Coronary artery (tissue), 2 donors: ENCODE measurements at places on chromosomes 1 and 21.

DNA sequence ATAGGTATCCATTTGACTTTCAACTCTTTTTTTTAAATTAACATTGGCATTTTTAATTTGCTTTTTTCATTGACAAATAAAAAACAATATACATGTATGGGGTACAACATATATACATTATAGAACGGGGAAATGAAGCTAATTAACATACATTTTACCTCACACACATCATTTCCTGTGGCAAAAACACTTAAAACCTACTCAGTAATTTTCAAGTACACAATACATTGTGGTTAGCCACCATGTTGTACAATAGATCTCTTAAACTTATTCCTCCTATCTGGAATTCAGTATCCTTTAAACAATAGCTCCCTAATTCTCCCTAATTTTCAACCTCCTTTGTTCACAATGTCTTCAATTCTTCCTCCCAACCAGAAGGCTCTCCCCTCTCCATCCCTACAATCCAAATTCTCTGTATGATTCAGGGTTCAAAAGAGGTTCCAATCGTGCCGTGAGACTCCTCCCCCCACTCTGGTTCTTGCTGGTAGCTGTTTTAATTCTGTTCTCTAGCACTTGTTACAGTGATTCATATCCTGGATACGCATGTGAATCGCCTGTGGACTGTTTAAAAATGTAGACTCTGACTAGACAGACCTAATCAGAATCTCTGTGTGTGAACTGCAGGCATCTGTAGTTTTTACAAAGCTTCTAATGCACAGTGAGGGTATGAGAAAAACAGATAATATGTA is 87.6 kb upstream of the DUSP10 start:
- no peak for DNase-seq

GRCh38 chr1:8377271-8377981 is 59.5 kb downstream of the SLC45A1 start:
- DNase-seq = peak; percentile 33

GRCh38 chr1:167794043-167794442 is 72.3 kb downstream of the MPZL1 start:
- no peak for DNase-seq

DNA sequence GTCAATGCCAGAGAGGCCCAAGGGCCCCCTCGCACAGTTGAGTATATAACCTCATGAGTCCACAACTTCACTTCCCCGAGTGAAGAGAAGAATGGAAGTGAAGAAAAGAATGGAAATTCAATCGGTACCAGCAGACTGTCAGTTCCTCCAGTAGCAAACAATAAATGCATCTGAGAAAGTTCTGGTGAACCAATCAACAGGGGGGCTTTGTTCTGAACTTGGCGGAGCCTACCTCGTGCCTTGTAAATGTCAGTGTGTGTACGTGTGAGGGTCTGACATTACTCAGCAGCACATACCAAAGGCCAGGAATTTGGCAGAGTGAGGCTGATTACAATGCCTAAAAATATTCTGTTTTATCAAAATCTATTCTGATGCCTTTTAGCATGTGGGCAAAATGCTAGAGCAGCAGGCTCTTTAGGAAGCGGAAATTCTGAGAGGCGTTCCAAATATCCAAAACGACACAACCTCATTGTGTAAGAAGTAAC is 238.5 kb downstream of the LTN1 start:
- DNase-seq = peak; percentile 79

- no peak for DNase-seq
These were observed 177.7 kb upstream of the HP1BP3 start for GRCh38 chr1:20964540-20965484.

DNA sequence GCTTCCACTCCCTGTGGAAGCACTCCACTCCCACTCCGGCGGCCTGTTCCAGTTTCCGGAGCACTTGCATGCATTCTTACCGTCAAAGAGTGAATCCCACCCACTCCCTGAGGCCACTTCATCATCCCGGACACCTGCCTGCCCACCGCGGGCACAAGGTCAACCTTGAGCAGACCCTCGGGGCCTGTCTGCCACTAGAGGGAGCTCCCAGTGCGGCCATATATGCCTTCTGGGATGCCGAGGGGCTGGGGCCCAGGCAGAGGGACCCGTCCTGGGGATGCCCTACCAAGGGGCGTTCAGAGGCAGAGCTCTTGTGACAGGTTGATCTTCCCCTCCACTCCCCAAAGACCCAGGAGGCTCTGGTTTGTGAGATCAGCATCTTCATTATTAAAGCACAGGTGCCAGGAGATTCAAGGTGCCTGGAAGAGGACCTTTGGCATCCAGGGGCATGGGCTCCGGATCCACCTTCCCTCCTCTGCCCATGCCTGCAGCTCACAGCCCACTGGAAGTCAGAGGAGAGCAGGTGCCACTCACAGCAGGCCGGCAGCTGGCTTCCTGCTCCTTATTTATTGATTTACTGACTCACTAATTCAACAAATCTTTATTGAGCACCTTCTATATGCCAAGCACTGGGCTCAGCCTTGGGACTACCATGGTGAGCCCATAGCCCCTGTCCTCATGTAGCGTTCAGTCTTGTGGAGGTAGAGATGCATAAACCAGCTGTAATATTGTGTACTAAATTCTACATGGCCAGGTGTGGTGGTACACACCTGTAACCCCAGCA is 47.3 kb downstream of the UBIAD1 start:
- no peak for DNase-seq

DNA sequence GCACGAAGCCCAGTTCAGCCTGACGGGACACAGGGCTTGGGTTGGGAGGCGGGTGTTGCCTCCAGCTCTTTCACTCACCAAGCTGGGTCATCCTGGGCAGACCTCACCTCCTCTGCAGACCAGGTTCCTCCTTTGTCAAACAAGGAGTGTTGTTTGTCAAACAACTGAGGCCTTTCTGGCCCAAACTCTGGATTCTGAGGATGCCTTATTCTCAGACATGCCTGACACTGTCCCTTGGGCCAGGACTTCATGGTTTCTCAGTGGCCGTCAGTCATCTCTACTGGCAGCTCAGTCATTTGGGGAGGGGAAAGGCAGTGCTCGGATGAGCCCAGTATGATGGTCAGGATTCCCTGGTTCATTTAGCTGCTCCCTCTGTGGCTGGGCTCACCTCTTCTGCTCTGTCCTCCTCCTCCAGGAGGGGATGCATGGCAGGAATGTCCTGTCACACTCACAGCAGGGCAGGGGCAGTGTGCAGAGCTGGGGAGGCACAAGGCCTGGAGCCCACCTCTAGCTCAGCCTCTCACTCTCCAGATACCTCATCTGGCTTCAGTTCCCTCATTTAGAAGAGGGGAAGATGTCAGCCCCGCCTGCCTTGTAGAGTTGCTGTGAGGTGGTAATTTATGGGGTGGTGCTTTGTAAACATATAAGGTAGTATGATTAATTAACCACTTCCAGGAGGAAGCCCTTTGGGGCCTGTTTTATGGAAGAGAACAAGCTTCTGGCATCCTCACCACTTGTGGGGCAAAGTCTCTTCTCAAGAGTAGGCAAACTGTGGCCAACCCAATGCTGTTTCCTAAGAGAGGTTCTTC is 20.6 kb downstream of the SLC2A1 start:
- no peak for DNase-seq

DNA sequence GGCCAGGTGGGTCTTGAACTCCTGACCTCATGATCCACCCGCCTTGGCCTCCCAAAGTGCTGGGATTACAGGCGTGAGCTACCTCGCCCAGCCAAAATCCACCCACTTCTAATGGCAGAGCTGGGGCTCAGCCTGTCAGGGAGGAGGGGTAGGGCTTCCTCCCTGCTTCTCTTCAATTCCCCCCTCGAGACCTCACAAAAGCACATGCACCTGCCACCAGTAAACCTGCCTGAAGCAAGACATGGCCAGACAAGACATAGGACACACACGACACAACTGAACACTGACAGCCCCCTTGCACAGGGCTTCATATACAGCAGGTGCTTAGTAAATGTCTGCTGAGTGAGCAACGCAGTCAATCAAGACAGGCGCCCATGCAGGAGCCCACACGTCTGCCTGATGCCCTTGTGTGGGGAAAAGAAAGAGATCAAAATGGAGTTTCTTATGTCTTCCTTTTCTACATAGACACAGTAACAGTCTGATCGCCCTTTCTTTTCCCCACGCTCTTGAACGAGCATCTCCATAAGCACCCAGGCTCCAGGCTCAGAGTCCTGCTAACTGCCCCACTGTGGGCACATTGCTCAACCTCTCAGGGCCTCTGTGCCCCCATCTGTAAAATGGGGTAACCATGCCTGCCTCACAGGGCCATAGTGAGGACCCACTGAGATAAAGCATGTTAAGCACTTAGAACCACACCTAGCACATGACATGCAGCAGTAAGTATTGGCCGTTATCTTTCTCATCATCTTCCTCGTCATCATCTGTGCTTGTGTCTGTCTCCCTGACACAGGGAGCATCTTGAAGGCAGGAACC is 8.8 kb downstream of the SDC3 start:
- DNase-seq = no peak
